NCI-H2171 (cell line): ENCODE measurements at places on chromosomes 6 and 20.

- DNase-seq, result no peak
Observed at GRCh38 chr6:18186033-18186432, 30.8 kb downstream of the KDM1B start.

DNA sequence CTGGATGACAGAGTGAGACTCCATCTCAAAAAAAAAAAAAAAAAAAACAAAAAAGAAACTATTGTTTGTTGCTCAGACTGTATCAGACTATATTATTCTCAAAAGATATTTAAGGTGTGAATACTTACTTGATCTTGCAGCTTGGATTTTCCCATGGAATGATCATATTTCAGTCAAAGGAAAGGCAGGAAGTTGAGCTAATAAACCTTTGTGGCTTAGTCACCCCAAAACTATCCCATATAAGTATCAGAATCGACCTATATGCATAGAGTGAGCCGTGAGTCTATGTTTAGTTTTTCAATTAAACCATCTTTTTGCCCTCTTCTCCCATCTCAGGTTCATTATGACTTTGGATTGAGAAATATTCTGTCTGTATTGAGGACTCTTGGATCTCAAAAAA lies 152.6 kb downstream of the DNAH8 start:
- DNase-seq, result no peak

GRCh38 chr6:151488226-151488625 lies 5.6 kb upstream of the CCDC170 start:
- DNase-seq, result no peak

GRCh38 chr6:108982154-108983113 lies 112.2 kb downstream of the SESN1 start:
- DNase-seq, result no peak

GRCh38 chr6:9204171-9204570 lies 768.8 kb upstream of the SLC35B3 start:
- DNase-seq, result no peak

GRCh38 chr6:39184906-39185580 lies 44.2 kb downstream of the KCNK5 start:
- DNase-seq, result no peak

GRCh38 chr6:144346719-144347447 lies 61.7 kb downstream of the UTRN start:
- DNase-seq, result no peak

DNA sequence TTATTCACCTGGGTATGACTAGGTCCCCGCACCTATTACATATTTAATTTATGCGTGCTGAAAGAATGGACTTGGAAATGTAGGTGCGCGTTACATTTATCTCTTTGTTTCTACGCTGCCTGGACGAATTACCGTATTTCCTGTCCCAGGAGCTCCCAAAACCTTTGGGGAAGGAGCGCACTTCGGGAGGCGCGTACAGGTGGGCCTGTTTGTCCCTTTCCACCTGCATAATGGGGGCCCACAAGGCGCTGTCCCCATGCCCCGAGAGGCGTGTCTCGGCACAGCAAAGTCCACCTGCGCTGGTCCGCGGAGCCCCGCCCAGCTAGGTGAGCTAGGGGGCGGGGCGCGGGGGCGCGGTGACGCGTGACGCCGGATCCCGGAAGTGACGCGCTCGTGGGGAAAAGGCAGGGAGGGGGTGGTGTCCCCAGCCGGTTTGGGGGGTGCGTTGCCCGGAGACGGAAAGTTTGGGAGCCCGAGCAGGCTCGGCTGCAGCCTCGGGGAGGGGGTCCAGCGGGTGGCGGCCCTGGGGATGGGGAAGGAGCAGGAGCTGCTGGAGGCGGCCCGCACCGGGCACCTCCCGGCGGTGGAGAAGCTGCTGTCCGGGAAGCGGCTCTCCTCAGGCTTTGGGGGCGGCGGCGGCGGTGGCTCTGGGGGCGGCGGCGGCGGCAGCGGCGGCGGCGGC lies at the start of gene ANKS1A:
ANKS1A (plus strand) TSS at position 382 of the 682 bp plus-strand sequence; CDS start at position 530, 148 bp downstream.
- peak; percentile 93 for DNase-seq
